ENCODE measurements at places on chromosomes 5 and 9. TPM values are rescaled to one million over a fixed set of nuclear protein-coding genes. Genes with fewer than 3 reads are reported as not detected.

The ANKRD18A gene
- 11.6 TPM for total RNA-seq

The PCDHGA10 gene
- 5.1 TPM for total RNA-seq

DNA sequence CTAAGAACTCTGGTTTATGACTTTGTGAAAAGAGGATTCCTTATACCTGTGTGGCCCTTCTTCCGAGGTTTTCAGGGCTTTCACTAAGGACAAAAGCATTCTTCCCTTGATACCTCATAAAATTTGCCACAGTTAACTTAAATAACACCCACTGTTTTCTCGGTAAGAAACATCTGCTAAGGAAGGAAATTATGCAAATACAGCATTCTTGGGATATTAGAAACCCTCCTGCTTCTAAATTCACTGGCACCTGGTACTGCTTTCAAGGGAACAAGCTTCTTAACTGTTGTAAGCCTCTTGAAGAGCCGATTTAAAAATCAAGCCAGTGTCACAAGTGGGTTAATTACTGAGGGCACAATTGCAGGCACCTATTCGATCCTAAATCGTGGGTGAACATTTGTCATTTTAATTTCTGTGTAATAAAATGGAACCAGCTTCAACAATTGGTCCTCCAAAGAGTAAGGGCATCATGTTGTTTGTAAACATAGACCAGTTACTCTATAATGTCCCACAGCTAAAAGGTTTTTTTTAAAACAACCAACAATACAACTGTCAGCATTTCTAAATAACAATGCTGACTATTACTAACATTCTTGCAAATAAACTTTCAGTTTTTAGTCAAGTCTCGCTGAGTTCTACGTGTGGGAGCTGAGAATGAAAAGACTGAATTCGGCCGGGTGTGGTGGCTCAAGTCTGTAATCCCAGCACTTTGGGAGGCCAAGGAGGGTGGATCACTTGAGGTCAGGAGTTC lies 26.6 kb downstream of the AK3 start:
- no peak for DNase-seq

GRCh38 chr5:14245132-14245925 lies 102.2 kb downstream of the TRIO start:
- DNase-seq: no peak

DNA sequence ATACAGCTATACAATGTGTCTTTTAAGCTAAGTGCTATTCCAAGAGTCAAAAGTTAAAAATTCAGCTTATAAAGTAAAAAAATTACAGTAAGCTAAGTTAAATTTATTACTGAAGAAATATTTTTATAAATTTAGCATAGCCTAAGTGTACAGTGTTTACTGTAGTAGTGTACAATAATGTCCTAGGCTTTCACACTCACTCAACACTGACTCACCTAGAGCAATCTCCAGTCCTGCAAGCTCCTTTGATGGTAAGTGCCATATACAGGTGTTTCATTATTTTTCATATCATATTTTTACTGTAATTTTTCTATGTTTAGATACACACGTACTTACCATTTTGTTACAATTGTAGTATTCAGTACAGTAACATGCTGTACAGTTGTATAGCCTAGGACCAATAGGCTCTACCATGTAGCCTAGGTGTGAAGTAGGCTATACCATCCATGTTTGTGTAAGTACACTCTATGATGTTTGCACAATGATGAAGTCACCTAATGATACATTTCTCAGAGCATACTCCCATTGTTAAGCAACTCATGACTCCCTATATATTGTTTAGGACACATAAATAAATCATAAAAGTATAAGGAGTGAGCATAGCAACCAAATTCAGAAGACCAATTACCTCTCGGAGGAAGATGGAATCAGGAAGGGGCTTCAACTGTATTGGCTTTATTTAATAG lies 165.1 kb upstream of the SLC30A5 start:
- DNase-seq: no peak

GRCh38 chr9:83474631-83475030 lies 63.6 kb downstream of the FRMD3 start:
- no peak for DNase-seq

The ADRB2 gene
- 5.0 TPM for total RNA-seq

DNA sequence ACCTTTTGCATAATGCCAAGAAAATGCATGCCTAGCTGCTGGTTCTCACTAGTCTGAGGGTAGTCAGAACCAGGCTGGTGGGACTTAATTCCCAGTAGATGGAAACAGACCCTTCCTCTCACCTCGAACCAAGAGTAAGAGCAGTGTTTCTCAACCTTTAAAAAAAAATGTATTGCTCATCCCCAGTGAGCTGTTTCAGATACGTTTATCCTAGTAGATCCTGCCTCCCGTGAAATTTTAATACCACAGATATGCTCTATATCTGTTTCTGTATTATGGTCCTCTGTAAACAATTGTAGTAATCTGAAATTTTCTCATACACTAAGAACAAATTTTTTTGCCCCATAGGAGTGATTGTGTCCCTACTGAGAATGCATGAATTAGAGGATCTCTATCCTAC lies 86.2 kb downstream of the TEK start:
- no peak for DNase-seq

GRCh38 chr9:117526674-117527073 lies 111.8 kb upstream of the ASTN2 start:
- DNase-seq: no peak

GRCh38 chr5:14432931-14433589 lies 148.5 kb upstream of the OTULINL start:
- DNase-seq: no peak

DNA sequence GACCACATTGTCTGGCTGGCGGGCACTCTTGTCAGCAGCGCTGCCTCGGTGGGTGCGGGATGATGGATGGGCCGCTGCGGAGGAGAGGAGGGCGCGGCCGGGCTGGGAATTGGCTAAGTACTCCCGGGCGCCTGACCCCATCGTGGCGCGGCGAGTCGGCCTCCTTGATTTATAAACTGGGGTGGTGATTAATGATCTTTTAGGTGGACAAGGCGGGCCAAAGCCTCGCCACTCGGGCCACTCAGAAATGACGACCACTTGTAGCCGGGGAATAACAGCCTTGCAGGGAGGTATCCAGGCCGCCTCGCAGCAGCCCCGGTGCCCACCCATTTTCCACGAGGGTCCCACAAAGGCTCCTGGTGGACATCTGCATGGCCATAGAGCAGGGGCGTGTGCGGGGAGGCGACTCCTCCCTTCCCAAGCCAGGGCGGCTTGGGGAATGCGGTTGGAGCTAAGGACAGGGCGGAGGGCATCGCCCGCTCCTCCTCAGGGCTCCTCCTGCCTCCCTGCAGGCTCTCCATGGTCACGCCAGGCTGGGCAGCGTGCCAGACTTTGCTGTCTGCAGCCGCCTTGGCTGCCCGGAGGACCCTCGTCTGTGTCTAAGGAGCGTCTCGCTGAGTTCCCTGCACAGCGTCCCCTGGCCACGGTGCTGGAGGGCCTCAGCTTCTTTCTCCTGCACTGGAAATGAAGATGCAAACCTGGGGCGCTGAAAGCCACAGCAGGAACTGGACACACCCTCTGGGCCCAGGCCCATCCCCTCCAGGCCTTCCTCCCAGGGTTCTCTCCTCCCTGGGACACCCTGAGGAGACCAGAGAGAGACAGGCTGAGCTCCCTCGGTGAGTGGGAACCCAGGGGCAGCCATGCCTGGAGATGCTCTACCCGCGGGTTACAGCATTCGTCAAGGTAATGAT lies 287.4 kb upstream of the IRX4 start:
- peak; percentile 75 for DNase-seq

The PLAC8L1 gene
- not detected for total RNA-seq

The SERF1B gene
- total RNA-seq: 19.9 TPM

GRCh38 chr9:89778100-89779090 lies 173.6 kb downstream of the GADD45G start:
- no peak for DNase-seq

The ACO1 gene
- 36.8 TPM for total RNA-seq

The DOK3 gene
- total RNA-seq: 18.6 TPM

DNA sequence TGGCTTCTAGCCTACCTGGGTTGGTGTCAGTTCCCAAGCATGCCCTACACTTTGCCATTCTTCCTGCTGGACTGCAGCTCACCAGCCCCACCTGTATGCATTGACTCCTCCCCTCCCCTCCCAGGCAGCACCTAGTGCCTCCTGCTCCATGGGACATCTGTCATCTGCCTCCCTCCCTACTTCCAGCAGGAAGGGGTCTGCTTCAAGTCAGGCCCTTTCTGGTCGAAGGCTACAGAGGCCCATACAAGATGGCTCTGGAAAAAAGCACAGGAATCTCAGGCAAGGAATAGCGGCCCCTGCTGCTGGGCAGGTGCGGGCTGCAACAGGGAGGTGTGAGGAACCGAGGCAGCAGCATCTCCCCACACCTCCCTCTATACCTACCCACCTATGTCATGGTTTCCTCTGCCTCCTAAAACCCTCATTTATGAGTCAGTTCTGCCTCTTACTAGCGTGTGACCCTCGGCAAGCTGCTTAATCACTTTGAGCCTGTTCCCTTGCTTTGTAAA lies 19.7 kb downstream of the WWC1 start:
- DNase-seq: no peak

The ERAP2 gene
- 8.2 TPM for total RNA-seq

DNA sequence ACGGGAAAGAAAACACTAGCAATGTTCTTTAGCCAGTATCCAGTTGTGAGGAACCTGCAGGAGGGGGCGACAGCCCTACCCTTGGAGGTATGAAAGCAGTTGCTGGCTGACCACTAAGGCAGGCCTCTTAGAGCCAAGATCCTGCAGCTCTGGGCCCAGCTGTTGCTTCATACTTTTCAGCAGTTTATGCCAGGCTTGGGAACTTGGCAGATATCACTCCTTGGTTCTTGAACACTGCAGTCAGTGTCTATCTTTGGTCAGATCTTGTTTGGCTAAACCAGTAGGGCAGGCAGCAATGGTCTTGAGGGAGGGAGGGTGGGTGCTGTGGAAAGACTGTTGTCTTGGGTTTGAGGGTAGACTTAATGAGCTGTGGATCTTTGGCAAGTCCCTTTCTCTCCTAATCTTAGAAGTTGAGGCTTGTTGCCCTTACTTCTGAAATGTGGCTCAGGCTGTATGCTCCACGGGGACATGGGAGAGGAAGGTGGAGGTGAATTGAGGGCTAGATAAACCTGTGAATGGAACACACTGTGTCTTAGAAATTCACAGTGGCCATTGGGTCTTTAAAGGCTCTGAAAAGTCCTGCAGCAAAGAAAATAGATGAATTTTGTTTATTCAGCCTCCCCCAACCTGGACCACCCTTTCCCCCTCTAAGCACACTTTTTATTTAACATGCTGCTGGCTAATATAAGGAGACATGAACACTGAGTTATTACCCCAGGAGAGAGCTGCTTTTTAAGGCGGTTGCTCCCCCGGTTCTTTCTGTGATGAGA lies 37.5 kb downstream of the ZNF618 start:
- DNase-seq: no peak

DNA sequence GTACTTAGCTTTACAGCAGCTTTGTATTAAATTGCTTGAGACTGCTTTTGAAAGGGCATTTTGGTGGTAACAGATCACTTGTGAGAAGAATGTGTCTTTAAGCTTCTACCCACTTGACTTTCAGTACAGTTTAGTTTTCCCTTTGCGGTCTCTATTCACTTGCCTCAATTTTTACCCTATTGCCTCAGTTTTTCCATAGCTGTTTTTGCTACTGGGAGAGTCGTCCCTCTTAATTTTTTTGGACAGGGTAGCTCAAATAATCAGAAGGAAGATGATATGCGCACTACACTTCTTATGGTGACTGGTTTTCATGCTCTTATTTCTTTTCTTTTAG lies 18.8 kb downstream of the UGCG start:
- DNase-seq: no peak

The QRFP gene
- total RNA-seq: not detected

GRCh38 chr5:173707392-173707791 lies 90.9 kb upstream of the BOD1 start:
- no peak for DNase-seq

- no peak for DNase-seq
Observed at GRCh38 chr5:154295551-154295950, 105.0 kb downstream of the GALNT10 start.

GRCh38 chr5:135883026-135883425 lies 12.6 kb downstream of the IL9 start:
- DNase-seq: no peak

DNA sequence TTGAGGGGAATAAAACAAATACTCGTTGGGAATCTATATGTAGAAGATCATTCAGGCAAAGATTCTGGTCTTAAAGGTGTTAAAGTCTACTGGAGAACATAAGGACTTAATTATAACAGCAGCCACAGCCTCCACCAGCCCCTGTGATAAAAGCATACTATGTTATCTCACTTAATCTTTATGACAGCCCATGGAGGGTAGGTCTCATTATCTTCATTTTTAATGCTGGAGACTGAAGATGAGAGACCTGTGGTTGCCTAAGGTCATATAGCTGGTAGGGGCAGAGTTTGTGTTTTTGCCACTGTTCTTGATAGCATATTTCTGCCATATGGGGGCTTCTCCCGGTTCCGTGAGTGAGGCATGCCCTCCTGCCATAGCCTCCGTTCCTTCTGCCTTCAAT lies 88.7 kb downstream of the TRIO start:
- no peak for DNase-seq

The GABRA1 gene
- not detected for total RNA-seq

- no peak for DNase-seq
Observed at GRCh38 chr9:107358986-107359385, 75.9 kb downstream of the RAD23B start.

- no peak for DNase-seq
Observed at GRCh38 chr9:3992924-3993323, 306.9 kb downstream of the GLIS3 start.

DNA sequence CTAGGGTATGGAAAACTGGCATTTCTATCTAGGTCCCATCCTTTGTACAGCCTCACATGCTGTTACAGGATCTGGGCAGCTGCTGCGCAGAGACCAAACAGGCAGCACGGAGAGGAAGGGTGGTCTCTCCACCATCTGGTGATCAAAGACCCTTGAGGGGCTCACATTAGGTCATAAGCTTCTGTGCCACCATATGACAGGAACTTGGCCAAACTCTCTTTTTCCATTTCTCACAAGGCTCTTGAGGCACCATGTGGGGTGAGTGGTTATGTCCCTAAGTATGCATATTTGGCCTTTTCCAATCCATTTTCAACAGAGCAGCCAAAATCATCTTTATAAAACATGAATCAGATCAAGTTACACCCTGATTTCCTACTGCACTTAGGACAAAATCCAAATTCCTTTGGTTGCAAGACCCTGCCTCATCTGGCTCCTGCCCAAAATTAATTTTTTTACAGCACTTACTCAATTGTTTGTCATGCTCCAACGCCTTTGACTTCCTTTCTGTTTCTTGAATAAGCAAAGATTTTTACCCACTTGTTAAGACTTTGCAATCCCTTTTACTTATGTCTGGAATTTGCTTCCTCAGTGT lies 730.0 kb downstream of the MAT2B start:
- no peak for DNase-seq

DNA sequence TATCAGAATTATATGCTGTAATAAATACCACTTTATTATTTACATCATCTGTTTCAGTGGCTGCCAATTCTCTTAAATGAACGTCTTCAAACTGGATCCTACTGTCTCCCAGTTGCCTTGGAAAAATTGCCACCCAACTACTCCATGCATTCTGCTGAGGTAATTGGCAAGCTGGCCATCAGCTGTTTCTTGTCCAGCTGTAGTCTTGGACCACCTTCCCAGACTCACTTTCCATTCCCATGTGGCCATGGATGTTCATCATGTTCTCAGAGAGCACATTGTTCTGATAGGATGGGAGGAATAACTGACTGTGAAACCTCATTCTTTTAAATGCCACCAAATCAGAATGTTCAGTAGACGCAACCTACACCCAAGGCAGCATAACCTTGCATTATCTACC lies 157.5 kb downstream of the DOCK8 start:
- DNase-seq: no peak

- DNase-seq: no peak
Observed at GRCh38 chr5:27502236-27502635, 463.9 kb upstream of the CDH9 start.

- DNase-seq: no peak
Observed at GRCh38 chr5:66621146-66621545, 25.0 kb downstream of the MAST4 start.

The PCDHGA2 gene
- total RNA-seq: 4.7 TPM

The MFAP3 gene
- 36.4 TPM for total RNA-seq

All from kidney (tissue), 22 donors.